ENCODE measurements at places on chromosomes 6 and 20.

DNA sequence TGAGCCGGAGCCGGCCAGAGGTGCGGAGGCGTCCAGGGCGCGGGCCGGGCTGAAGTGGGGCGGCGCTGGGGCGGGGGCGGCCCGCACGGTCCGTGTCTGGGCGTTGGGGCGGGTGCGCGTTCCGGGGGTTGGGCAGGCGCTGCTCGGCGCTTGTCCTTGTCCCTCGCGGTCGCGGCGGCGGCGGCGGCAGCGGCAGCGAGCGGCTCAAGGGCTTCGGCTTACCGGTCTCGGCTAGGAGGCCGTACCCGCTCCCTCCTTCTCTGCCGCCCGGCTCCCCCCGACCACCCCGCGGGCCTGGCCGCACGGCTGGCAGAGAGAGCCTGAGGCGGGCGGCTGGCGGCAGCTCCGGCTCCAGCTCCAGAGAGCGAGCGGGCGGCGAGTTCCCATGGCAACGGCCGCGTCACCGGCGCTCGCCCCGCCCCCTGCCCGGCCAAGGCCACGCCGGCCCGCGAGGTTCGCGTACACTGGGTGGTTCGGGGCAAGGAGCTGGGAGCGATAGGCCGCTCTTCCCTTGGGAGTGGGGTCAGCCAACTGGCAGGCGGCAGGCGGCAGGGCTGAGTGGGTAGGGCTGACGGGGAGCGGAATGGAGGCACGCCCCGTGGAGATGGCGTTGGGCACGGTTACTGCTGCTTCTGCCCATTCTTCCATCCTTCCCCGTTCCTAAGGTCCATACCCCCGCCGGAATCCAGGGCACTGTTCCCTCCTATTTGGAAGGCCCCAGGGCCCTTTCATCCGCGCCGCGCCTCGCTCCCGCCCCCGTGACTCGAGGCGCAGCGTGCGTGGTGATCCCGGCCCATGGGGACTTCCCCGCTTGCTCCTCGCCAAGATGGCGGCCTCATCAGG is at the start of gene LRRC73:
LRRC73 (minus strand) TSS at position 363 of the 843 bp plus-strand sequence. CDS start 561 bp downstream, outside the sequence.
- DNase-seq: peak; percentile 90

- no peak for DNase-seq
Observed at GRCh38 chr6:52497652-52498408, 77.7 kb downstream of the EFHC1 start.

GRCh38 chr6:131765081-131765803 is 42.6 kb upstream of the ENPP1 start:
- DNase-seq: no peak

- no peak for DNase-seq
Observed at GRCh38 chr20:9928955-9929354, 90.1 kb upstream of the PAK5 start.

GRCh38 chr20:38139977-38140753 is 24.9 kb downstream of the TGM2 start:
- DNase-seq: no peak

GRCh38 chr6:130796313-130796905 is 30.8 kb upstream of the SMLR1 start:
- DNase-seq: no peak

DNA sequence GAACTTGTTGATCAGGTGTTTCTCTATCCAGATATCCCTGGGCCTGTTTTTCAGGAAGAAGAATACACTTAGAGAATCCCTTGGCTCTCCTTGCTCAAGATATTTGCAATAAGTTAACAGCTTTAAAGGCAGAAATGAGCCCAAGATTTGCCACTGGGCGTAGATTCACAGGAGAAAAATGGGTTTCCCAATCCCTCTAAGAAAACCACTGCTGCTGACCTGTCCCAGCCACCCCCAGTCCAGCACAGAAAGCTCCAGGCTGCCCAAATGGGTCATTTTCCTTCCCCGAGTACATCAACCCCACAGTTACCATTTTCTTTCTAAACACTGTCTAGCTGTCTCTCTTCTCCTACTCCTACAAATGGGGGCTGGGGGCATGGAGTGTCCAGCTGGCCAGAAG is 67.3 kb downstream of the ANKRD60 start:
- no peak for DNase-seq

- DNase-seq: no peak
Observed at GRCh38 chr20:24462460-24463010, 6.9 kb upstream of the SYNDIG1 start.

- DNase-seq: peak; percentile 37
Observed at GRCh38 chr20:33789109-33789857, 21.9 kb upstream of the CHMP4B start.

DNA sequence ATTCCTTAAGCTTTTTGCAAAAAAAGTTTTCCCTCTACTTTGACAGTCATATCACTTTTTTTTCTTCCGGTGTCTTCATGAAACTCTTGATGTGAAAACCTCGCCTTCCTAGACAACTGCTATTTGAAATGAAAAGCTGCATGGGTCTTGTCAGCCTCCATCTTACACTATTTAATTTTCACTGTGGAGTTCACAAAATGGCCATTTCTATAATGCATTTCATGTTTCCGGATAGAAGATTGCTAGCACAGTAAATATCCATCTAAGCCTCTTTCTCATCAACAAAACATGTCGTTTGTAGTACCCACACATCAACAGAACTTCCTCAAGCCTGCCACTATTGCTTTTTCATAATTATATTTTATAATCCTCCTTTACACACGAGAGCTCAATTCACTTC is 204.9 kb upstream of the ID4 start:
- DNase-seq: no peak

DNA sequence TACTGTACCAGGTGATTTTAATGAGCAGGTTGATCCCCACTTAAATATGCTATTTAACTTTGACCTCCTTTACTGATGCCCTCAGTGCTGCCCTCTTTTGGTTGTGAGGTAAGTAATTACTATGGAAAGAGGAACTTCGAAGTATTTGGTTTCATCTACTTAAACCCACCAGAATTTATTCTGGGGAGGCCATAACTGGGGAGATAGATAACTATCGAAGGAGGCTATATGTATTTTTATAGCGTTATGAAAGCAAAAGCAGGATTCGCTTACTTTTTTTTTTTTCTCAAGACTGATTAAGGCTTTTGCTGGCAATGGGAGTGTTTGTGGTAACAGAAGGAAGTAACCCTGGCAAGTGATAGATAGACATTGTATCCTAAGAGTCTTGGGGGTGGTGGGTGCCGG is 168.9 kb upstream of the CENPW start:
- DNase-seq: no peak

- DNase-seq: peak; percentile 92
Observed at GRCh38 chr20:49482621-49483017, at the start of gene KCNB1. KCNB1 (minus strand) TSS chr20:49482668; CDS start chr20:49482480, 188 bp downstream.

GRCh38 chr20:35333606-35334005 is 41.4 kb upstream of the FAM83C start:
- no peak for DNase-seq

- no peak for DNase-seq
Observed at GRCh38 chr6:111564482-111564945, 41.2 kb downstream of the TRAF3IP2 start.

DNA sequence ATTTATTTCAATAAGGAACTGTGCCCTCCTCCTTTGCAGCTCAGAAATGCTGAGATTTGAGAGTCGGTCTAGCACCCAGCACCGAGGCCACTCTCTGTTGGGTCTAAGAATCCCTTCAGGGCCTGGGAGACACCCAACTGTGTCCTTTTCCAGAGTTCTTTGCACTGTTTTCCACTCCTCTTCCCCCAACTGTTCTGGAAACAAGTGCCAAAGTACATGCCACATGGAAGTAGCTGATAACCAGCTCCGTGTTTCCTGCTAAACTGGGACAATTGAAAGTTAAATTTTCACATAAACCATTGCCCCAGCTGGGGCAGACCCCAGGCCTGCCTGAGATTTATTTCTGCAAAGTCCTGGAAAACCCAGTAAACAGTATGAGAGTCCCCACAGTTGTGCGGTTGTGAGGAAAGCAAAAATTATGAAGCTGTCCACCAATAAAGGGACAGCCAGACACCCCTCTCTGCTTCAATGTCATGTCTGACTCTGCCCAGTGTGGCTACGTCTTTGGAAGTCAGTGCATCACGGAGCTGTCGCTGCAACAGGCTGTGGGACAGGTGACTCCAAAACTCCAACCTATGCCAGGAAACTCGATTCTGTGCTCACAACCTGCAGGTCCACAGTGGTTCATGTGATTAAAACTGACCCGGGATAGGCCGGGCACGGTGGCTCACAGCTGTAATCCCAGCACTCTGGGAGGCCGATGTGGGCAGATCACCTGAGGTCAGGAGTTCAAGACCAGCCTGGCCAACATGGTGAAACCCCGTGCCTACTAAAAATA is 178.0 kb upstream of the AFDN start:
- DNase-seq: no peak

- no peak for DNase-seq
Observed at GRCh38 chr6:159307246-159307790, 138.1 kb downstream of the FNDC1 start.

DNA sequence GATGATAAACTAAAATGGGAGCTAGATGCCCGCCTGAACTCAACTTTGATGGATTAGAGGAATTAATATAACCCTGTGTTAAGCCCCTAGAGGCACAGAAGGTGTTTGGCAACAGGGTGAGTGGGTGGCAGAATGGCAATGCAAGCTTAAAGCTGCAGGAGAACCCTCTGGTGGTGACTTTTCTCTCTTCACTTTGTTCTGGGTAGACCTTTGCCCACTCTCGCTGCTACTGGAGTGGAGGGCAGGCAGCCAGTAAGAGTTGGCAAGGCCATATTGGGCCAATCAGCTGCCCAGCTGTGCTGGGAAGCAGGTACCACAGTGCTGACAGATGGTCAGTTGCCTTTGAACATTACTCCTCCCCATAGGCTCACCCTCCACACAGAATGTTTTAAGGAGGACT is 468.2 kb downstream of the MMUT start:
- DNase-seq: no peak

- DNase-seq: peak; percentile 28
Observed at GRCh38 chr6:4612636-4613171, 163.5 kb upstream of the CDYL start.

GRCh38 chr20:60962367-60963045 is 289.6 kb upstream of the CDH4 start:
- no peak for DNase-seq

GRCh38 chr6:23013776-23014175 is 444.4 kb downstream of the HDGFL1 start:
- no peak for DNase-seq

- DNase-seq: peak; percentile 68
Observed at GRCh38 chr6:136335736-136336363, 46.2 kb upstream of the BCLAF1 start.

DNA sequence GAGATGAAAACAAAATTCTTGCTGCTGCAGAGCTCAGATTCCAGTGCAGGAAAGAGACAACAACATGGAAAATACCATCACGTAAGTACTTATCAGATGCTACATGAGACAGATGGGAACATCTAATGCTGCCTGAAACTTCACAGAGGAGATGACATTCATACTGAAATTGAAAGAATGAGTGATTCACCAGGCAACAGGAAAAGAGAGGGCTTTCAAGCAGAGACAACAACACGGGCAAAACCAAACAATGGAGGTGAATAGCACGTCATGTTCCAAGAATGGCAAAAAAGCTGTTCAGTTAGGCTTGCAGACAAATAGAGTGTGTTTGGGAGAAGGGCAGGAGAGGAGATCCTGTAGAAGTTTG is 39.3 kb downstream of the GTF2H5 start:
- no peak for DNase-seq

GRCh38 chr6:42179945-42180313 is 6.8 kb downstream of the GUCA1A start:
- DNase-seq: no peak

GRCh38 chr6:135883045-135883444 is 31.5 kb downstream of the PDE7B start:
- DNase-seq: no peak

DNA sequence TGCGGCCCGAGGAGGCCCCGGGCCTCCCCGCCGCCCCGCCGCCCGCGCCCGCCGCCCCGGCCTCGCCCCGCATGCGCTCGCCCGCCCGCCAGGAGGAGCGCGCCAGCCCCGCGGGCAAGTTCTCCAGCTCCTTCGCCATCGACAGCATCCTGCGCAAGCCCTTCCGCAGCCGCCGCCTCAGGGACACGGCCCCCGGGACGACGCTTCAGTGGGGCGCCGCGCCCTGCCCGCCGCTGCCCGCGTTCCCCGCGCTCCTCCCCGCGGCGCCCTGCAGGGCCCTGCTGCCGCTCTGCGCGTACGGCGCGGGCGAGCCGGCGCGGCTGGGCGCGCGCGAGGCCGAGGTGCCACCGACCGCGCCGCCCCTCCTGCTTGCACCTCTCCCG is 1.5 kb downstream of the FOXQ1 start:
- no peak for DNase-seq

DNA sequence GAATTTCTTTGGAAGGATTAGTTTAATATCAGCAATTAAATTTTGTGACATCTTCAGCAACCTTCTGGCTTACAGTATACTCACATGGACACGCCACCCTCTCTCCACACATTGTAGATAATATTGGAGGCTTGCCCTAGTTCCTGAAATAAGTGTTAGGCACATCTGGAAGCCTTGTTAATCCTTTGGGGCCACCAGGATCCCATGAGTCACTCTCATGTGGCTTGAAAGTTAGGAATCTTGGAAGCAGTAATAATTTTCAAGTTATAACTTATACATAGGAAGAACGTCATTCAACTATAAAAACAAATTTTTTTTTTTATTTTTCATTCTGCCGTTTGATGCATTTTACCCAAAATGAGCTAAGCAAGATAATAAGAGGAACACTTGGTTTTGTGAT is 20.5 kb downstream of the LAMA4 start:
- DNase-seq: no peak

GRCh38 chr6:14726816-14727493 is 518.9 kb upstream of the JARID2 start:
- no peak for DNase-seq

GRCh38 chr20:9517297-9518162 is 3.1 kb downstream of the LAMP5 start:
- DNase-seq: no peak

DNA sequence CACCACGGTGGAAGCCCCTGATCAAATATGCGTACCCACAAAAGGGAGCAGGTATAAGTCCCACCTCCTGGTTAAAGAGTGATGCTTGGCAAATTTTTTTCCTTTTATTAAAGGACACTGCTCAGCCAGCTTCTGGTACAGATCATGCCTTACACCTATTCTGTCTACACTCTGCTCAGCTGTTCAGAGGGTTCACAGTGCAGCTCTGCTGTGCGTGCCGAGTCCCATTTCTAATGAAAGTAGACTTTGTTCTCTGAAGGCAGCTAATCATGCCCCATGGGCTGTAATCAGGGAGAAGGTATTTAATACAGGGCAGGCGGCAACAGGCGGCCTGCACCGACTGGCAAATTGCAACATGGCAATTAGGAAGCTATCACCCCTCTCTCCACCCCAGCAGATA is 16.3 kb downstream of the LRRC73 start:
- DNase-seq: no peak
